ENCODE measurements at places on chromosomes 1 and 21. TPM values are rescaled to one million over a fixed set of nuclear protein-coding genes. Genes with fewer than 3 reads are reported as not detected.

The TTC39A gene
- total RNA-seq, result 2.1 TPM

The FCN3 gene
- not detected for total RNA-seq

The LCE6A gene
- not detected for total RNA-seq

The HMGCS2 gene
- 2.1 TPM for total RNA-seq

The LY9 gene
- not detected for total RNA-seq

The IGSF21 gene
- total RNA-seq, result not detected

The DLGAP3 gene
- not detected for total RNA-seq

The SELENBP1 gene
- total RNA-seq, result 74.6 TPM
